ENCODE measurements at places on chromosomes 7 and 10.

- no peak for DNase-seq
Observed at GRCh38 chr7:52670608-52671225, 364.7 kb upstream of the POM121L12 start.

GRCh38 chr7:14197280-14197679 is 207.8 kb upstream of the ETV1 start:
- DNase-seq: no peak

DNA sequence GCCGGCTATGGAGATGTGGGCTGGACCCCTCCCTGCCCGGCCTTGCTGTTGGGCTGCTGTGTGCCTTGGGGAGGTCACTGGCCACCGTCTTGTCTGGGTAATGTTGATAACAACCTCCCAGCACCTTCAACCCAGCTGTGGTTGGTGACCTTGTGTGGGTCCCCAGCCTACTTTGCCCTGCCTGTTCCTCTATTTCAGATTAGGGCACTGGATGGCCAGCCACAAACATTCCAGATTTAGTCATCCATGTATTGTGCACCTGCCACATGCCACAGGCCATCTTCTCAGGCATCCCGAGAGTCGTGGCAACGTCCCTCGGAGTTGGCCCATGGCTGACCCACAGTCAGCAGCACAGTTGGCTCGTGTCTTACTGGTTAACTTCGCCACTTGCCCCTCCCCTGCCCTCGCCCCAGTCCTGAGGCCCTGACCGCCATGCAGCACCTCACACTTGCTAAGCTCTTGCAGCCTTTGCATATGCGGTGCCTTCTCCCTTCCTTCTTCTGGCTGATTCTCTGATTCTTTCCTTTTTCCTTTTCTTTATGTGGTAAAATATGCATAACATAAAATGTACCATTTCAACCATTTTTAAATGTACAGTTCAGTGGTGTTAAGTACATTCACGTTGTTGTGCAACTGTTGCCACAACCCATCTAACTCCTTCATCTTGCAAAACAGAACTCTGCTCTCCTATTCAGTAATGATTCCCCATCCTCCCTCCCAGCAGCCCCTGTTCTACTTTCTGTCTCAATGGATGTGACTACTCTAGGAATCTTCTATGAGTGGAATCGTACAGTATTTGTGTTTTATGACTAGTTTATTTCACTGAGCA is 60.6 kb downstream of the PRF1 start:
- no peak for DNase-seq

- no peak for DNase-seq
Observed at GRCh38 chr10:62810156-62810902, 5.8 kb downstream of the ADO start.

- DNase-seq: no peak
Observed at GRCh38 chr10:11610826-11611247, 613 bp downstream of the USP6NL start.

DNA sequence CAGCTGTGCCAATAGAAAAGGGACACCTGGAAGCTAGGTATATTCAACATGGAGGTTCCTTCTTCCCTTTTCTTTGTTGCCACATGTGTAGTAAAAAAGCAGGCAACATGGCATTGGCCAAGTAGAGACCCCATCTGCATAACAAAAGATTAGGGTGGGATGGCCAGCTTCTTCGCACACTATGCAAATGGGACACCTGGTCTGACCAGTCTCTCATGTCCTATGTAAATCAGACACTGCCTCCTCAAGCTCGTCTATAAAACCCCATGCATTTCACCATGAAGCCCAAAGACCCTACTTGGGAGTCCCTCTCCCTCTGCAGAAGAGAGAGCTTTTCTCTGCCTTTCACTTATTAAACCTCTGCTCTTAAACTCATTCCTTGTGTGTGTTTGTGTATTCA is 53.9 kb downstream of the MYL10 start:
- DNase-seq: no peak

DNA sequence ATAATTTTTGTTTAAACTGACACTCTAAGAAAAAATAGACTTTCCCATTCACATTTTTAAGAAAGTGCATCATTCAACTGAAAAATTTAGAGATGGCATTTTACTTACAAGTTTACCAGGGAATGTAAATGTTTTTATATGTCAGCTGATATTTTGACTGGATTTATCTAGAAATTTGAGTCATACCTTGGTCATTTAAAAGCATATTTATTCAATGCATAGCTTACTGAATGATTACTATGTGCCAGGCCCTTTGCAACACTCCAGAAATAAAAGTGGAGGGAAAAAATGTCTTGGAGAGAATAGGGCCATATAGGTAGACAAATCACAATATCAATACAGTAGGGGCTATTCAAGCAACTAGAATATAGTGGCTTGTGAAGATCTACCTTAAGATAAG is 98.4 kb upstream of the FAM3C start:
- DNase-seq: no peak
